ENCODE measurements at places on chromosomes 12 and 14.

- no peak for DNase-seq
These were observed 104.2 kb downstream of the ST8SIA1 start for GRCh38 chr12:22230280-22230794.

DNA sequence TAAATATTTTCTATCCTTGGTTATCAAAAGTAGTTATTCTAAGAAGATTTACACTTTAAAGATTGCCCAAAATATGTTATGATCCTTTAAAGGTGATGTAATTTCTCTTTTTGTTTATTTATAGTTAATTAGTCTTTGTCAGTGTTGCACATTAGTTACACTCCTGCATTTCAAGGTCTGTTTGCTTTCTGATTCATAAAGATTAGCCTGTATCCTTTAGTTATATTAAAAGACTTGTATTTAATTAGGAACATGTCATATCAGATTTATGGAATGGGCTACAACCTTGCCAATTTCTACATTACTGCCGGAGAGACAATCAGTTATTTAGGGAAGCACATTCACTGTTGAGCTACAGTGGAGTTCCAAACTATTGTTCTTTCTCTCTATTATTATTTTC lies 3.5 kb downstream of the EPYC start:
- DNase-seq: no peak

DNA sequence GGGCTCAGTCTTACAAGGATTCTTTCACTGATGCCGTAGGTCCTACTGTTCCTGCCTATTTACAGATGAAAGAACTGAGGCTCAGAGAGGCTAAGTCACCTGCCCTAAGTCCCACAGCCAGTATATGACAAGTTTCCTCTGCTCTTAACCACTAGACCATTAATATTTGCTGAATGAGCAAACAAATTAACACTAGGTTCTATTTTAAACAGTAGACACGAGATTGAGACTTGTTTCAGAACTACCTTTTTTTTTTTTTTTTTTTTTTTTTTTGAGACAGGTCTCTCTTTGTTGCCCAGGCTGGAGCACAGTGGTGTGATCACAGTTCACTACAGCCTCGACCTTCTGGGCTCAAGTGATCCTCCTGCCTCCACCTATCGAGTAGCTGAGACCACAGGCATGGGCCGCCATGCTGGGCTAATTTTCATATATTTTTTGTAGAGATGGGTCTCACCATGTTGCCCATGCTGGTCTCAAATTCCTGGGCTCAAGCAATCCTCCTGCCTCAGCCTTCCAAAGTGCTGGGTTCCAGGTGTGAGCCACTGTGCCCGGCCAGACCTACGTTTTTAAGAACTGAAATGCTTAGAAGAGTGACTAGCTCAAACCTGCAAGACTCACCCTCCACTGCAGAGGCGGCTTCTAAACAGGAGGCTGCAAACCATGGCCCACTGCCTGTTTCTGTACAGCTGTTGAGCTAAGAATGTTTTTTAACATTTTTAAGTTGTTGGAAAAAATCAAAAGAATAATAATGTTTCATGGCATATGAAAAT lies 12.9 kb downstream of the SYNE3 start:
- no peak for DNase-seq

DNA sequence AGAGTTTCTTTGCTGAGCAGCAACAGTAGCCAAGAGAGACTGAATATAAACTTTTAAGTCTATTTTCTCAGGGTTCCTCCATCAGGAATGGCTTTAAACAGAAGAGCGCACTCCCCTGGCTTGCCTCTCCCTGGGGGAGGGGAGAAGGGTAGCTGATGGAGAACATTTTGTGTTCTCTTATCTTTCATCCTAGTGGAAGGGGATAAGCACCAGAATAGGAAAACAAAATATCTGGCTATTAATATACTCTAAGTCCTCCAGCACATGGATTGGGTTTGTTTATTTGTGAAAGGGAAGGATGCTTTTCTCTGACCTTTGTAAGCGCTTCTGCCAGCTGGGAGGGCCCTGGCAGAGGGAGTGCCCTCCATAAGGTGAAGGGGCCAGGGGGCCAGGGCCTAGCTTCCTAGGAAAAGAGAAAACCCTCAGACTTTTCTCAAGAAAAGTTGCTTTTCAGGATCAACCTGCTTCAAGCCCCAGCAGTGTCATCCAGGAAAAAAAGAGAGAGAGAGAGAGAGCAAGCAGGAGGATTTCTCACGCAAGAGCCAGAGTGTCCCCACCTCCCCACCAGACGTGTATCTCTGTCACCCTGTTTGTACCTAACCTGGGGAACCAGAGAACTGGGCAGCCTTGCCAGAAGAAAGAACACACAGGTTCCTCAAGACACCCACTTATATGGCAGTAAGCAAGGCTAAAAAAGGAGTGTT lies 34.3 kb upstream of the ATP2A2 start:
- no peak for DNase-seq

GRCh38 chr12:24709216-24709615 lies 239.7 kb downstream of the BCAT1 start:
- no peak for DNase-seq

- no peak for DNase-seq
These were observed 831.0 kb downstream of the C12orf50 start for GRCh38 chr12:87198181-87198580.

DNA sequence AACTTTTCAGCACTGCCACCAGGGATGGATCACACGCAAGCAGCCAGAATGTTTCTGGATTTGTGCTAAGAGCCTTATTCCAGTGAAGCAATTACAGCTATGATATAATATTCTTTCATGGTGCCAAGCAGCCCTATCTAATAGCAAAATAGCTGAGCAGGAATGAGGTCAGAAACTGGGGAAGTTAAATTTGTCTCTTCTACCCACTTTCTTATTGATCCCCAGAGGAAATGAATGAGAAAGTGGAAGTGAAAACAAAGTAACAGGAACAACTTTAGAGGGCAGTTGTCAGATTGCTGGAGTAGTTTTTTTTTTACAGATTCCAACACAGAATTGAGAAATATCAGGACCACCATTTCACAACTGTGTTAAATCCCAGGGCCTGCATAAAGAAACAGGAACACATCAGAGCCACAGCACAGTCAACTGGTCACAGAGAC lies 44.8 kb downstream of the GCH1 start:
- DNase-seq: no peak

- peak; percentile 54 for DNase-seq
These were observed 21.9 kb upstream of the CERS5 start for GRCh38 chr12:50188875-50189575.

DNA sequence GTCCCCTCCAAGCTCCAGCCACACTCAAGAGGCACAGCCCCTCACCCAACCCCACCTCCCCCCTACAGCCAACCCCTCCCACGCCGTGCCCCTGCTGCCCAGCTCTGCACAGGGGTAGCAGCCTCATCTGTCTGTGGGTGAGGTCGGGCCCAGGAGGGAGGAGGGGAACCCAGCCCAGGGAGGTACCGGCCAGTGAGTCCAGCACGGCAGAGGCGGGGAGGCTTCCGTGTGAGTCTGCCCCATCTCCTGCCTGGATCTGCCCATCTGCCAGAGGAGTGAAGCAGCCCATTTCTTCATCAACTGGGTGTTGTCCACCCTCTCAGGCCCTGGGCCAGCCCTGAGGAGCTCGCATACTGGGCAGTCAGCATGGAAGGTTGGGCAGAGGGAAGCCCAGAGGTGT lies 54.2 kb downstream of the CCNK start:
- no peak for DNase-seq

DNA sequence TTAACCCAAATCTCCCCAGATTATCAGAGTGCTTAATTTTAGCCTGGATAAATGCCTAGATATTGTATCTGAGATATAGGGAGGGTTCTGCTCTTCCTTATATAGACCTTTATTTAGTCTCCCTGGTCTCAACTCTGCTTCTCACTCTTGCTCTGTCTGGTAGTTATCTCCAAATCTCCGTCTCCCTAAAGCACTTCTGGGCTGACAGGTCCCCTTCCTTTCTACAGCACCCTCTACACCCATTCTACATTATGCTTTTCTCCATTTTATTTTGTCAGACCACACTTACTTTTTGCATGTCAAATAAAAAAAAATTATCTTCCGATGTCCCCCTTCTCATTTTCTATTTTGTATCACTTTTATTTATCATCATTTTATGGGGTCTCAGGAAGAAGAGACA lies 2.0 kb upstream of the ERC1 start:
- no peak for DNase-seq

DNA sequence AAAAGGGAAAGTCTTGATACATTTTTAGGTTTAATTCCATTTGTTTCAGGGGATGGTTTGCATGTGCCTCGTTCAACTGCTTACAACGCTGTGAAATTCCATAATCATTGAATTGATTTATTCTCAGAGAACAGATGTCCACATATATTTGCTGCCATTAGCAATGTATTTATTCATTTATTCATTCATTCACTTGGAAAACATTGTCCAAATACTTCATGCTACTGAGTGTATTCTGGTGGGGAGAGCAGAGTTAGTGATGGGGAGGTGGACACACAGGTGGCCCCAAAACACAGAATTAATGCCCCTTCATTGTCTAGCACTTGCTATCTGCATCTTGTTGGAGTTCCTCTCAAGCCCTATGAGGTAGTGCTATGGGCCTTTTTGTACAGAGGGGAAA lies 141.2 kb upstream of the PARP11 start:
- no peak for DNase-seq

- no peak for DNase-seq
These were observed 105.8 kb upstream of the CPNE8 start for GRCh38 chr12:39011166-39011565.

DNA sequence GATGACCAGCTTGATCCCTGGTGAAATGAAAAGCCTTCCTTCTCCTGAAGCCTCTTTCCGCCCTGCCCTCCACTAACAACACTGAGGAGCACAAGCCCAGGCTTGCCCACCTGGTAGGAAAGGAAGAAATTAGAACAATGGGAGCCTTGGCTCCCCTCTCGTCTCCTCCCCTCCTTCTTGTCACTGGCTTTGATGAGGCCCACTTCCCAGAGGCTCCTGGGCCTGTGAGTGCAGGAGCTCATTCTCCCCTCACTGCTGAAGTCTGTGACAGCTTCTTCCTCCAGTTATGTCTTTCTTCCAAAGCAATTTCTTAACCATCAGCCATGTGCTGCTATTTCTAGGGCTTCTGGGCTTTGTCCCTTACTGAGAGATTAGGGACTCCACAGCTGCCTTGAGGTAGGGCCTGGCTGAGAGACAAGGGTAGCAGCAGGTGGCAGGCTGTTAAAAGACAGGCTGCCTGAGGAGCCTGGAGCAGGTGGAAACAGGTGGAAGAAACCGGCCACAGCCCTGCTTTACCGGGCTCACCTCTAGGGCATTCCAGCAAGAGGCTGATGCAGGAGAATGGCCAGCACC lies 53.6 kb upstream of the SRSF5 start:
- no peak for DNase-seq

DNA sequence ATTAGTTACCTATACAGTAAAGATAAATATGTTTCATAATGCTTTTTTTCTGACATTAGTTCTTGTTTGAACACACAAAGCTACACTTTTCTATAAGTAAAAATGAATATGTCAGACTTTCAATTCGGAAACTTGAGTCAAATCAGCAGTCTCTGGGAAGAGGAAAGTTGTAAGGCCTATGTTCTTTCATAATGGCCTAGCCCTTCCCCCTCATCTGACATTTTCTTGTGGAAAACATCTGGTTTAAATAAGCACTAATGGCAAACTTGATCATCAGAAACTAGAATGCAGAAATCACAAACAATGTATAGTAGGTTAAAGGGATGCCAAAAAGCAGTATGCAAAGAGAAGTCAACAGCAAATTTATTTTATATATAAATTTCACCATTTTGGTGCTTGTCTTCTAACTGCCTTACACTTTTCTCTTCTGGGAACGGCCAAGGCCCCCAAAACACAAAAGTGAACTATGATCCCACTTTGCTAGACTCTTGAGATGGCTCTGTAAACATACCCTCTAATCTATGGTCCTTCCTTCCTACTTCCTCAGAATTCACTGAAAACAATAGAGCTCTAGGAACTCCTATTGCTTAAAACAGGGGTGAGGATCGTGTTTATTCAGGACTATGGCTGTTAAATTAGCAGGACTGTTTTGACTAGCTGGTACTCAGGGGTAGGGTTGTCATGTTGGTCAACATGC lies 444.1 kb downstream of the RAD51B start:
- DNase-seq: no peak

DNA sequence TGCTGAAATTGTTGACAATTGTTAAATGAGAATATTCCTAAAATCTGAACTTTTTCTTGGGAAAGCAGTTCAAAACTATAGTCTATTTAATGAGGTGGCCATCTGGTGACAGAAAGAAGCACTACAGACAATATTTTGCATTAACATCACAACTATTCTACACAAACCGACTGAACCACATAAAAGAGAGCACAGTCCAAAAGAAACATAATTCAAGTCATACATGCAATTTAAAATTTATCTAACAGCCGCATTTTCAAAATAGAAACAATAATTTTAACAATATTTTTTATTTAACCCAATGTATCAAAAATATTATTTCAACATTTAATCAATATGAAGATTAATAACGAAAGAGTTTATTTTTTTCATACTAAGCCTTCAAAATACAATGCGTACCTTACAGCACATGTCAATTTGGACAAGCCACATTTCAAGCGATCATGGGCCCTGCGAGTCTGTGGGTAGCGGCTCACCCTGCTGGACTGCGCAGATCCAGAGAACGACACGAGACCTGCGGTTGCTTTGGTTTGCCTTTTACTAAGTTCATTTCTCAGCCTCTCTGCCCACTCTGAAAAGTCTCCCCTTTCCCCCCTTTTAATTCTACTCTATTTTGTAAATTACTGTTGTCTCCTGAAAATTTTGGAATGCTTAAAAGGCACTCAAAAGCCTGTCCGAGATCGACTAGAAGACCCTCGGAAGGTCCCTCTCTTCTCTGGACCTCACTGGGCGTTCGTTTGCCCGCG lies 947 bp upstream of the LRRC9 start:
- no peak for DNase-seq

- DNase-seq: no peak
These were observed 29.3 kb upstream of the CPNE8 start for GRCh38 chr12:38934686-38935085.

- DNase-seq: no peak
These were observed 150.8 kb downstream of the DICER1 start for GRCh38 chr14:95006479-95006878.

GRCh38 chr12:88579601-88580050 lies 645 bp downstream of the KITLG start:
- no peak for DNase-seq

DNA sequence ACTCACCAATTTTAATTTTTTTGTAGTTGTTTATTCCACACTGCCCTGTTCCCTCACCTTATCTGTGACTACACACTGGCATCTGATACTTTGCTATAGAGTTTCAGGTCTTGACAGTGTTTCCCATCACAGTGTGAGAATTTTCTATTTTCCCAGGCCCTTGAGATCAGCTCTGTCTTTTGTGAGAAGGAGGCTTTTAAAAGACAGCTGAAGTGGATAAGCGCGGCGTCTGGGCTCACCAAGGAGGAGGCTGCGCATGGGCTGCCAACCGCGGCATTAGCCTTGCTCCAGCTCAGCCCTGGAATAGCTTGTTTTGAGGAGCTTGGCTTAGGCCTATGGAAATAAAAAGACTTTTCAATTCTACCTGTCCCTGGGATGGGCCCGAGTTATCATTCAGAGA lies 181.3 kb downstream of the RMST start:
- no peak for DNase-seq

All from CD4-positive, alpha-beta T cell treated with Interleukin-17A for 4 hours (primary cell).